Stimulated activated CD4-positive, alpha-beta T cell treated with anti-CD3 and anti-CD28 coated beads, Interleukin-4, amount 100 ng/mL, for 4 hours (primary cell): ENCODE measurements at places on chromosomes 6 and 20.
A peak's percentile ranks its signal among the peaks of the same experiment; 100 is the strongest.

- DNase-seq: no peak
These were observed 10.8 kb upstream of the PXDC1 start for GRCh38 chr6:3762359-3762758.

- DNase-seq: peak; percentile 12
These were observed 612 bp downstream of the ADAT2 start for GRCh38 chr6:143449714-143450452.

DNA sequence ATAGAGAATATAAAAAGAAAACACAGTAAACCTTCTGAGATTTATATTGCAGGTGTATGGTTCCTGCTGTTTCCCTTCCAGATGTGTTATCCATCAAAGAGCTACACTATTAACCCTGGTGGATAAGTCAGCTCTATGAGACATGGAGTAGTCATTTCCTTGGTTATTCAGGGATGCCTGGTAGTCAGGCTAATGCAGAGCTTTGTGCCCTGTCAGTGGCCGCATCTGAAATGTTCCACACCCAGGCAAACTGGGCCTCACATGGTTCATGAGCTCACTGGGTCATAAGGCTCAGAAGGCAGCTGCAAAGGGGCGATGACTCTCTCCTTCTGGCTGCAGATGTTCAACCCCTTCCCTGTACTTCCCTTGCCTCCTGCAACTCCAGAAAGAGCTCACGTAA, 473.6 kb downstream of the EPHA7 start:
- DNase-seq: no peak

- DNase-seq: no peak
These were observed 59.6 kb downstream of the TIAM2 start for GRCh38 chr6:155054491-155055250.

GRCh38 chr20:50659975-50660670, 31.2 kb downstream of the RIPOR3 start:
- no peak for DNase-seq

DNA sequence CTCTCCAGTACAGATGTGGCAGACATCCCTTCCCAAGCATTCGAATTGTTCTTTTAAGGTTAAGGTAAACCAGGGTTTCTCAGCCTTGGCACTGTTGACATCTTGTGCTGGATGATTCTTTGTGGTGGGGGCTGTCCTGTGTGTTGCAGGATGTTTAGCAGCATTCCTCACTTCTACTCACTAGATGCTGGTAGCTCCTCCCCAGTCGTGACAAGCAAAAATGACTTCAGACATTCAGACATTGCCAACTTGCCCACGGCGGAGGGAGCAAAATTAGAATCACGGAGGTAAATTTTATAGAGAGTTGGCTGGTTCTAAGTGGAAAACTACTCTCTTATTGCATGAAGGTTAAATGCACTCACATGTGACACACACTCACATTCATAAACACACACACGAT, 188.7 kb downstream of the GMPR start:
- no peak for DNase-seq

DNA sequence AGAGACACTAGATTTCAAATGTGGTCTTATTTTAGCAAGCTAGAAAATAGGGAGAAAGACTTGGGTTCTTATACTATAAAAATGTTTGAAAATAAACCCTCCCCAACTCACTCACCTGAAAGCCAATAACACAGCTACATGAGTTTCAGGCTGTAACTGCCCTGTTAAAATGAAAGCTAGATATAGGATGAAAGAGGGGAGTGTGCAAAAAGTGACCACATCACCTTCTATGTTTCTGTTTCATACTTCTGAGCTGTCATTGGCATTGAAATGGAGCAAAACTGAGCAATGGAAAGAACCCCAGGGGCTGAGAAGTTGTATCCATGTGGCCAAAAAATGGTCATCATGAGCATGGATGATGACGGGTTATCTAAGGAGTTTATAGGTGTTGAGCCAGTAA, 148.1 kb upstream of the TENT5A start:
- DNase-seq: no peak
